ENCODE measurements at places on chromosomes 11 and 22.

GRCh38 chr11:79966592-79966991 is 525.8 kb upstream of the TENM4 start:
- DNase-seq = no peak

- DNase-seq = no peak
Measured at GRCh38 chr11:99803501-99803900, 782.8 kb downstream of the CNTN5 start.

DNA sequence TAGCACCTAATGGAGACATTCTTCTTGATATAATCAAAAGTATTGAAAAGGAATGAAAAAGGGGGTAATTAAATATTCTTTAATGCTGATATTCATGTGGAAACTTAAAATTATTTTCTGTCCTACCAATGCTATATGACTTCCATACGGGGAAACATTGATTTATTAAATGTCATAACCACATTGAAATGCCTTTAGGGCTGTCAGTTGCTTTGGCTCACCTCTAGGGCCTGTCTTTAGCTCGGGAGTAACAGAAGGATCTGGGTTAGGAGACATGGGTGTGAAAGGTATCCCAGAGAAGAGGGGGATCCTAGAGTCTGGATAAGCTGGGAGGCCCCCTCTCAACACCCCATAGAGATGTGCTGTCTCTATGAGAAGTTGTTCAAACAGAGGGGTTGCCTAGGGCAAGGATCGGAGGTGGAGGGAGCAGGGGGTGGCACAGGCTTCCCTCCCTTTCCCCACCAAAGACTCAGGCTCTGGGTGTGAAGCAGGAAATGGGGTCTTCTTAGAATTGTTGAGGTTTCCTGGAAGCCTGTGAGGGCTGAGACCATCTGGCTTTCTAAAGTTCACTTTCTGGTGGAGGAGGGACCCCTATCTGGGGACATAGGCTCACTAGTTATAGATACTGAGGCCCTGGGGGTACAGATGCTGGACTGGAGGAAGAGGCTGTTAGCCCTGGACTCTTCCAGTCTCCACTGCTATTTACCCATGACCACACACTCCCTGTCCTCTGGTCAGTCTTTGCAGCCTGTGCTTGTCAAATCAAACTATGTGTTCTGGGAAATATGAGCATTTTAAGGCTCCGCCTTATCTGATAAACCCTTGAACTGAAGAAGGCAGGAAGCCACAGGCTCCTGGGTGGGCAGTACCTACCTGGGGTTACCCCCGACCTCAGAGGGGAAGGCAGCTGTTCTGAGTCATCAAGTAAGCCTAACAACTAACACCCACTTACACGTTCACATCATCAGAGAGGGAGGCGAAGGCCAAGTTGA is 55.8 kb upstream of the RRAS2 start:
- peak; percentile 36 for DNase-seq

DNA sequence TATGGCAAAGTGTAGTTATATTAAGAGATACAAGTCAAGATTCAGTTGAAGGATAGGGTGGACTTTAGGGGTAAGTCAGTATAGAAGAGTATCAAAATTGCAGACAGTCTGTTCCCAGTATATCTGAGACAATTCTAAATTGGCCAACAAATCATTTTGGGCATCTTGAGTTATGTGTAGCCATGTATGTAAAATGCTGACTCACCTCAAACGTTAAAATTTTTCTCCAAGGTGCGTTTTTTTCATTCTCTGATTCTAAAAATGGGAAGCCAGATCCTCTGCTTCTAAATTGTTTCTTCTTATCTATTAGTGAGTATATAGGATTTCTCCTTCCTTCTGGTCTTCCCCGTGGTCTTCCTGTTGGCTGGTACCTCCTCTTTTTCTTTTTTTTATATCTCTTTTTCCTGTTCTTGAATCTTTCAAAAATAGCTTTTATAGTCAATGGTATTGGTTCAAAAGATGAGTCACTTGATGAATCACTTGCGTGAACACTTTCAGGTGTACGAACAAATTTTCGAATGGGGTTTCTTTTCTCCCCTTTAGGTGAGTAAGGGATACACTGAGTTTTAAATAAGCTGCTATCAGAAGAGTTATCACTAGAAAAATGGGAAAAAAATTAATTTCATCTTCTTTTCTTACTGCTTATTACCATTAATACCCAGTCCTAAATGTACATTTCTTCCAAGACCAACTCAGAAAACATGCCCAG is 3.2 kb downstream of the TAF1D start:
- no peak for DNase-seq

DNA sequence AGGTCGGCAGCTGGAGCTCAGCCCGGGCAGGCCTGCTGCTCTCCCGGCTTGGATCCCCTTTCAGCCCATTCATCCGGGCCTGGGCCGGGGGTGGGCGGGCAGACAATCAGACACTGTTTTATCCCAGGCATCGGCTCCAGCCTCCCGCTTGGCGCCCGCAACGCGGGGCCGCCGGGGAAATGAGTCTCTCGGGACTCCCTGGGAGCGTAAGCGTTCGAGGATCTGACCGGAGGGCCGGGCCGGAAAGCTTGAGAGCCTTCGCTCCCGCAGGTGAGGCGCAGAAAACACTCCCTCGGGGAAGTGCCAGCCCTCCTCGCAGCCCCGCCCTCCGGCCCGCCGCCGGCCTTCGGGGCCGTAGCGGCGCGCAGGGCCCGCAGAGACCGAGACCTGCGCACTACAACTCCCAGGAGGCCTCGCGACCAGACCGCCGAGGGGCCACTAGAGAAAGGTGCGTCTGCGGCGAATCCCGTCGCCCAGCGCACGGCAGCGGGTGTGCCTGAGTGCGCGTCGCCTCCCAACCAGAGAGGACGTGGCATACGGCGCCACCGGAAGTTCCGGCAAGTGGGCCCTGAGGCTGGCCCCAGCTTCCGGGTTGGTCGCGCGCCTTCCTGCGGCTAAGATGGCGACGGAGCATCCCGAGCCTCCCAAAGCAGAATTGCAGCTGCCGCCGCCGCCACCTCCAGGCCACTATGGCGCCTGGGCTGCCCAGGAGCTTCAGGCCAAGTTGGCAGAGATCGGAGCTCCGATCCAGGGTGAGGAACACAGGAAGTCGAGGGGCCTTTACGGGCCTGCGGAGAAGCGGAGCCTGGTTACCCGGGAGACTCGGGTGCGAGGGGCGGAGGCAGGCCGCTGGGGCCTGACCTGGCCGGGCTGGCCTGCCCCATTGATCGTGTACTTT is at the start of gene SF3B2:
Gene SF3B2, plus strand, starts transcription at position 599 of the 898 bp plus-strand sequence. Its CDS starts 21 bp downstream, at position 620.
- DNase-seq = peak; percentile 89

- DNase-seq = no peak
Measured at GRCh38 chr22:46728470-46728869, 9.6 kb downstream of the CERK start.

GRCh38 chr11:16364254-16364653 is 7.9 kb upstream of the SOX6 start:
- DNase-seq = no peak

GRCh38 chr22:22703715-22704114 is 59.3 kb downstream of the GGTLC2 start:
- no peak for DNase-seq

DNA sequence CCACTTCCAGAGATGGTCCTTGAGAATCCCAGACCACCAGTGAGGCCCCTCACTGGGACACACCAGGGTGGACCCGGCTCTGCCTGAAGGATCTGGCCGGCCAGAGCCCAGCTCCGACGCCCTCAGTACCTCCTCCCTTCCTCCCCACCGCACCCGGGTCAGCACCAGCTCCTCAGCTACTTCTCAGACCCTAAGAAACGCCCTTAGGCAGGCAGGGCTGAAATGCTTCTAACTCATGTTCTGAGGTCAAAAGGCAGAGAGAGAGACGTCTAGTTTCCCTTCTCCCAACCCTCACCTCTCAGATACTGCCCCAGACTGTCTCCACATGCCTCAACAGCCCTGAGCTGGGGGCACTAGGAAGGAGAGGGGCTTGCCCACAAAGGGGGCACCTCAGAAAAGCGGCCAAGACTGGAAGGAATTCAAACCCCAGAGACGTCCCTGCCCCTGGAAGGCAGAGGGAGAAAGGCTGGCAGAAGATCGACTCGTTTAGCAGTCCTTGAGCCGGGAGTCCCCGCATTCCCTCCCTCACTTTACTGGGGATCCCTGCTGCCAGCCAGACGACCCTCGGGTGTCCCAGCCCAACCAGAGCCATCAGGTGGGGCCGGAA is 539 bp downstream of the USH1C start:
- DNase-seq = no peak

DNA sequence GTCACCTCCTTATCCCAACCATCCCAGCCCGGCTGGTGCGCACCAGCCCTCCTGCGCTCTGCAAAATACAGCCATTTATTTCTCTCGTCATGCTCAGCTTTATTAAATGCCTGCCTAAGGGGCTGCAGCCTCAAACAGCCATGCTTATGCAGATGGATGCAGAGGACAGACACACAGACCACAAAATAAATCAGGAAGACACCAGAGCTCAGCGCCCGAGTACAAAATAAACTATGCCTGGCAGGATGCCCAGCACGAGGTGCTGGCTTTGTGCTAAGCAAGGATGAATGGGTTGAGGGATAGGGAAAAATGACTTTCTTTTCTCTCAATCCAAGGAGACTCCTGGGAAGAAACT is 70.5 kb downstream of the RPUSD4 start:
- no peak for DNase-seq

DNA sequence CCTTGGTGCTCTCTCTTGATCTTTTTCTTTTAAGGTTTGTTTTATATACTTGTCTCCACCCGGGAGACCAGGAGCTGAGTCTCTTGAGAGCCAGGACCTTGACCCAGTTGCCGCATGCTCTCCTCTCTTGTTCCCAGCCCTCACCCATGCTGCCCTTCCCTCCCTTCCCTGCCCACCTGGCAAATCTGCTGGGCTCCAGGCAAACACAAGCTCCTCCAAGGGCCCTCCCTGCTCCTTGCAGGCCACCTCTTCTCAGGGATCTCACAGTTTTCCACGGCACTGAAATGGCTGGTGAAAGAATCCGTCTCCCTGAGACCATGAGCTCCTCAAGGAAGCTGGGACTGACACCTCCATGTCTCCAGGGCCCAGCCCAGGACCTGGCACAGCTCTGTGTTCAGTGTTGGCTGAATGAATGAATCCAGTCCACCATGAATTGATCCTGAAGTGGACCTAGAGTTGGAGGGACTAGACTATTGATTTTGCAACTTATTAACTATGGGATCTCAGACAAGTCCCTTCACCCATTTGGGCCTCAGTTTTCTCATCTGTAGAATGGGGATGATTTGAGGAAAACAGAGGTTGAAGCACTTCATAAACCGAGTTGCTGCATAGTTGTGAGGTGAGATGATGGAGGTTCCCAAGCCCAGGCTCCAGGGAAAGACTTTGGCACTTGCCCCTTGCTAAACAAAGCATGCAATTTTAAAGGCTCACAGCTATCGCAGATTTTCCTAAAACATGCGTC is 25.1 kb upstream of the FBLN1 start:
- DNase-seq = no peak

GRCh38 chr11:74749127-74749964 is 697 bp downstream of the RNF169 start:
- no peak for DNase-seq

GRCh38 chr11:134040386-134041302 is 28.2 kb upstream of the JAM3 start:
- DNase-seq = no peak
